ENCODE measurements at places on chromosomes 4 and X.

GRCh38 chrX:106987488-106987887 lies 12.5 kb downstream of the MORC4 start:
- no peak for DNase-seq

DNA sequence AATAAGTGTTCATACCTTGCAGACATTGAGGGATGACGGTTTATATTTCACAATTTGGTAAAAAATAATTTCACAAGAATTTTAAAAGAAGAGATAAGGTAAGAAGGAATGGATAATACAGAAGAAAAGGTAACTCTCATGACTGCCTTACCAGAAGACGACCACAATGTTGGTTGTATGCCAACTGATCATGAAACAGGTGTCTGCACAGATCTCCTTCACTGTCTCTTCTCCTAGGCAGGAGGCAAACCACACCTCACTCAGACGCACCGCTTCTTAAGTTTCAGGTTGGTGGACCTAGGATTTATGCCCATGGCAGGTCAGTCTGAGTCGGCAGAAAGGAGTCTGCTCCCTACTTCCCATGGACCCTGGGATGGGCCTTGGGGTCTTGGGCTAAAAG lies 177.2 kb downstream of the VSIG4 start:
- DNase-seq: no peak

- no peak for DNase-seq
Measured at GRCh38 chr4:2500547-2500946, 31.6 kb downstream of the RNF4 start.

DNA sequence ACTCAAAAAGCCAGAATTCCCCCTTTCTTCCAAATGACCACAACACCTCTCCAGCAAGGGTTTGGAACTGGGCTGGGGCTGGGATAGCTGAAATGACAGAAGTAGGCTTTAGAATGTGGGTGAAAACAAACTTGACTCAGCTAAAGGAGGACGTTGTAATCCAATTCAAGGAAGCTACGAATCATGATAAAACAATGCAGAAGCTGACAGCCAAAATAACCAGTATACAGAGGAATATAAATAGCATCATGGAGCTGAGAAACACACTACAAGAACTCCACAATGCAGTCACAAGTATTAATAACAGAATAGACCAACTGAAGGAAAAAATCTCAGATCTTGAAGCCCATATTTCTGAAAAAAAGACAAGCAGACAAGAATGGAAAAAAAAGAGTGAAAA lies 95.8 kb upstream of the TET2 start:
- DNase-seq: no peak

DNA sequence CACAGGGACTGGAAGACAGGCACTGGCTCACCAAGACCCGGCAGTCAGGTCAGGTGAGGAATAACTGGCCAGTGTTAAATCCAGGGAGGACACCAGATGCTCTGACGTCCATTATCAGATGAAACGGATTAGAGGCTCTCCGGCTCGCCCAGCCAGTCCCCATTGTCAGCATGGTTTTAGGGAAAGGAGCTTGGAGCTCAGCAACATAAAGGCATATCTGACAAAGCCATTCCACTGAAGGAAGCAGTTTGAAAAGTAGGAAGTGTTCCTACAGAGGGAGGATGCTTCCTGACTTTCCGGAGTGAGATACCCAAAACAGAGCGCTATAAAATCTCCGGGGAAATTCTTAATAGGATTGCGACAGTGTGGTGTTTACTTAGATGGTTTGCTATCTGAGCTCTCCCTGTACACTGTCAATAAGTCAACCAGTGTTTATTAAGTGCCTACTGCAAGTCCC lies 14.8 kb downstream of the NDNF start:
- DNase-seq: no peak

GRCh38 chr4:42641656-42642055 lies 15.2 kb downstream of the ATP8A1 start:
- DNase-seq: no peak

- no peak for DNase-seq
Measured at GRCh38 chr4:153890761-153891160, 101.9 kb upstream of the SFRP2 start.
